Activated T-cell treated with anti-CD3 and anti-CD28 coated beads for 24 hours (primary cell): ENCODE measurements at places on chromosomes 3 and 15.

- no peak for DNase-seq
Observed at GRCh38 chr3:183244981-183245476, 8.0 kb upstream of the B3GNT5 start.

DNA sequence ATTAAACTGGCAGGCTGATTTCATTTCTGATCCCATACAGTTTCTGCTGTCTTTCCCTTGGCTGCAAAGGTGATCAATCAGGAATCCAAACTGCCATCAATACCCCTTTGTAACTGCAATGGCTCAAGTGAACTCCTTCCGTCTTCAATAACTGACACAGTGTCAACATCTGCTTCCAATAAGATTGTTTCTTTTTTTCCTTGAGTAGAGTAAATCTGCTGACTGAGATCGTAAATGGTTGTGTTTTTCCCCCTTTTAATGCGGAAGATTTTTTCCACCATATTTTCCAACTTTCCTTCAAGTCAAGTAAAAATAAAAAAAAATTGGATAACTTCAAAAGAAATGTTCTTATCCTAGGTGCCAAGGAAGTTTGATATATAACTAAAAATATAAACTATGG is 48.7 kb downstream of the VGLL3 start:
- DNase-seq: no peak

- no peak for DNase-seq
Observed at GRCh38 chr3:99484871-99485270, 153.5 kb upstream of the COL8A1 start.

GRCh38 chr3:50324351-50325112 is 2.0 kb upstream of the HYAL2 start:
- DNase-seq: peak; percentile 39

GRCh38 chr3:7271631-7272030 is 410.7 kb downstream of the GRM7 start:
- no peak for DNase-seq

DNA sequence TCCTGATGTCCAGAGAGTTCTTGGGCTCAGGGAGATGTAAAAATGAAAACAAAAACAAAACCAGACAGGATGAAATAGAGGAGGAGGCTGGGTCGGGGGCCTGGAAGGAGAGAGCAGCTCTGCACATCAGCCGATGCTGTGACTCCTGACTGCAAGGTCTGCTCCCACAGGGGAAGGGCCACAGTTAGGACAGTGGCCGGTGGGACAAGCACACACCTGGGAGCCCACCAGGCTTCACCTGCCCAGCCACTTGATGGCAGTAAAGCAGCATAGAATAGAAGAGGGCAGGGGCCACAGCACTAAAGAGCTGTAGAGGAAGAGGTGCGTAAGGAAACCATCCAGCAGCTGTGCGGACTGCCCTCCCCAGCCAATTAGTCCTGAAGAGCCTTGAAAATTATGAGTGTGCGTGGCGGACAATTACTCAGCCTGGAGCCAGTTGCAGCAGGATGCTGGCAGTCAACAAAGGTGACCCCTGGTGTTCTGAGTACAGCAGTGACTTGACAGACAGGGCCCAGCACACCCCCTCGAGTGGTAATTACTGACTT is 29.8 kb downstream of the ALS2CL start:
- no peak for DNase-seq

- DNase-seq: no peak
Observed at GRCh38 chr3:4756855-4757574, 222.2 kb upstream of the BHLHE40 start.

DNA sequence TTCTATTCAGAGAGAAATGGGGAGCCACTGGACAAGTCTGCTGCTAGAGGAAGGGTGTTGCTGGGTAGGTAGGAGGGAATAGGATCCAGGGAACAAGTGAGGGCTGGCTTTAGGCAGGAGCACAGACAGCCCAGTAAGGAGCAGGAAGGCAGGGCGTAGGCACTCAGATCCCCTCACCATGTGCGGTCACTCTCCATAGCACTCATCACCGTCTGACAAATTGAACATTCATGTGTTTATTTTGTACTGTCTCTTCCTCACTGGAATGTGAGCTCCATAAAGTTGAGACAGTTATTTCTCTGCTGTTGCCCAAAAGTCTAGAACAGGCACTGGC is 24.2 kb upstream of the LRRC34 start:
- DNase-seq: no peak
